Small intestine (tissue), 16 donors: ENCODE measurements at places on chromosomes 13 and 19.

DNA sequence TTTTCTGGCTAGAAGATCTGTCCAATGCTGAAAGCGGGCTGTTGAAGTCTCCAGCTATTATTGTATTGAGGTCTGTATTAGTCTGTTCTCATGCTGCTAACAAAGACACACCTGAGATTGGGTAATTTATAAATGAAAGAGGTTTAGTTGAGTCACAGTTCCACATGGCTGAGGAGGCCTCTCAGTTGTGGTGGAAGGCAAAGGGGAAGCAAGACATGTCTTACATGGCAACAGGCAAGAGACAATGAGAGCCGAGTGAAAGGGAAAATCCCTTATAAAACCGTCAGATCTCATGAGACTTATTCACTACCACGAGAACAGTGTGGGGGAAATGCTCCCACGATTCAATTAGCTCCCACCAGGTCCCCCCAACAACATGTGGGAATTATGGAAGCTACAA lies 980.4 kb downstream of the SLITRK5 start:
- no peak for DNase-seq

DNA sequence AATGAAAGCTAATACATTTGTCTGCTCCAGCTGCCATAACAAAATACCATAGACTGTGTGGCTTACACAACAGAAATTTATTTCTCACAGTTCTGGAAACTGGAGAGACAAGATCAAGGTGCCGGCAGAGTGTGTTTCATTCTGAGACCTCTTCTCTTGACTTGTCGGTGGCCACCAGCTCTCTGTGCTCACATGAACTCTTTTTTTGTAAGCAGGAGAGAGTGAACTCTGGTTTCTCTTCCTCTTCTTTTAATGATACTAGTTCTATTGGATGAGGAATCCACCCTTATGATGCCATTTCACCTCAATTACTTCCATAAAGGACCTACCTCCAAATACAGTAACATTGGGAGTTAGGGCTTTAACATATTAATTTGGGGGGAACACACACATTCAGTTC lies 11.7 kb downstream of the KCTD12 start:
- no peak for DNase-seq

- no peak for DNase-seq
Observed at GRCh38 chr13:94950303-94950702, 238.0 kb upstream of the SOX21 start.

DNA sequence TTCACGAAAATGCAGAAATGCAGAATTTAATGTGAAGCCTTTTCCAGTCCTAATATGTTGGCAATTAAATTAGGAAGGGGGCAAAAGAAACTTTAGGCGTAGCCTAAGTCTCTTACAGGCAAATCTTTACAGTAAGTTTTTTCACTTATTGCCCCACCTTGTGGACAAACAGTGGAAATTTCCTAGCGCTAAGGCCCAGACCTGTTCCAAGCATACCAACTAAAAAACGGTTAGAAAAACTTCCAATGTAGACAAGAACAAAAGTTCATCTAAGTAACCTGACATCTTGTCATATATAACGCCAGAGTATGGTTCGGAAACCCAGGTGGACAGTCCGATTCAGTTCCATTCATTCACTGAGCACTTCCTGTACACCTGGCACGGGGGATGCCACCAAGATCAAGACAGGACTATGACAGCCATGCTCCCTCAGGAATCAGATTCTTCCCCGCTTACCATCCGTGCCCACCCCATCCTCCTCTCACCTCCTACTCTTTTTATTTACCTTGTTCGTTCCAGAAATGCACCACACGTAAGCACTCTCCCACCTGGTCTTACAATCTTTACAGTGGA lies 4.9 kb downstream of the ZAR1L start:
- DNase-seq: peak; percentile 65

DNA sequence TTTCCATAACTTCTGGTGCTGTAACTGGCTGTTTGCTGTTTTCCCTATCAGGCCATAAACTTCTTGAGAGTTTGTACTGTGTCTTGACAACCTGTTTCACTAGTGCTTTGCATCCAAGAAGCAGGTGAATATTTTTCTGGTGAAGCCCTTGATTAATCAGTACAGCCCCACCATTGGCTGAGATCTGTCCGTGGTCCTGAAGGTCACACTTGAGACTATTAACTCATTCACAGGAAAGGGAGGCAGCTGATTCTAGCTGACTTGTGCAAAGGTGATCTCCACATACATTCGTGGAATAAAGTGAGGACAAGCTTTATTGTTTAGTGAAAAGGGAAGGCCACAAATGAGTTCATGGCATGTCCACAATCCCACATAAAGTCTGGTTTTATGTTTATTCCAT lies 61.4 kb upstream of the ZNF835 start:
- DNase-seq: no peak

- DNase-seq: no peak
Observed at GRCh38 chr13:49439609-49440008, 4.3 kb downstream of the CAB39L start.
